NCI-H526 (cell line): ENCODE measurements at places on chromosomes 13 and 19.
A peak's percentile ranks its signal among the peaks of the same experiment; 100 is the strongest.

DNA sequence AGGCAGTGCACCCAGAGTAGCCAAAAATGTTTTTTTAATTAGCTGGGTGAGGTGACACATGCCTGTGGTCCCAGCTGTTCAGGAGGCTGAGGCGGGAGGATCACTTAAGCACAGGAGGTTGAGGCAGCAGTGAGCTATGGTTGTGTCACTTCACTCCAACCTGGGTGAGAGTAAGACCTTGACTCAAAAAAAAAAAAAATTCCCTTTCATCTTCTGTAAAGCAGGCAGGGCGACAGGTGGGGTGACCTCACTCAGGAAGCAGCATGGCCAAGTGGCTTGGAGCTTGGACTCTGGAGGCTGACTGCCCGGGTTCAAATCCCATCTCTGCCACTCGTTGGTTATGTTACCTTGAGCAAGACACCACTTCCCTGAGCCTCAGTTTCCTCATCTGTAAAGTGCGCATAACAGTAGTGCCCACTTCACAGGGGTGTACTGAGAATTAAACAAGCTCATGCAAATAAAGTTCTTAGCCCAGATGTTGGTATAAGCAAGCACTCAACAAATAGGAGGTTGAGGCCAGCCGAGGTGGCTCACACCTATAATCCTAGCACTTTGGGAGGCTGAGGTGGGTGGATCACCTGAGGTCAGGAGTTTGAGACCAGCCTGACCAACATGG, 48.3 kb downstream of the MAP4K1 start:
- no peak for DNase-seq

DNA sequence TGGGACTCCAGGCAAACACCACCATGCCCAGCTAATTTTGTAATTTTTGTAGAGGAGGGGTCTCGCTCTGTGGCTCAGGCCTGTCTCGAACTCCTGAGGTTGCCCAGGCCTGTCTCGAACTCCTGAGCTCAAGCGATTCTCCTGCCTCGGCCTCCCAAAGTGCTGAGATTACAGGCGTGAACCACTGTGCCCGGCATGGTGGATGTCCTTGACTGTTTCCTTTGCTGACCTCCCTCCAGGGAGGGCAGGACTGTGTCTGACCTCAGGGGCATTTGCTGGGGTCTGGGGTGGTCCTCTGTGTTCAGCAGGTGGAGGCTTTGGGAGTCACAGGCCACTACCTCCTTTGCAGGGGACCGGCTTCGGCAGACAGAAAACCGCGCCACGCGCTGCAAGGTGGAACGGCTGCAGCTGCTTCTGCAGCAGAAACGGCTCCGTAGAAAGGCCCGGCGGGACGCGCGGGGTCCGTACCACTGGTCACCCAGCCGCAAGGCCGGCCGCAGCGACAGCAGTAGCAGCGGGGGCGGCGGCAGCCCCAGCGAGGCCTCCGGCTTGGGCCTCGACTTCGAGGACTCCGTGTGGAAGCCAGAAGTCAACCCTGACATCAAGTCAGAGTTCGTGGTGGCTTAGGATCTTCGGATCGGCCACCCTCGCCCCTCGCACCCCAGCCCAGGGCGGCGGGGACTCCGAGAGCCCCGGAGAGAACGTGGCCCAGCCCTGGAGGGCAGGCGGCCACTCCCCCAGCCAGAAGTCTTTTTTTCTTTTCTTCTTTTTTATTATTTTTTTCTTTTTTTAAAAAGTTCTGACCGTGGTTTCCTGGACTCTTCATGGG, 8.5 kb downstream of the MIDN start:
- DNase-seq, result no peak

DNA sequence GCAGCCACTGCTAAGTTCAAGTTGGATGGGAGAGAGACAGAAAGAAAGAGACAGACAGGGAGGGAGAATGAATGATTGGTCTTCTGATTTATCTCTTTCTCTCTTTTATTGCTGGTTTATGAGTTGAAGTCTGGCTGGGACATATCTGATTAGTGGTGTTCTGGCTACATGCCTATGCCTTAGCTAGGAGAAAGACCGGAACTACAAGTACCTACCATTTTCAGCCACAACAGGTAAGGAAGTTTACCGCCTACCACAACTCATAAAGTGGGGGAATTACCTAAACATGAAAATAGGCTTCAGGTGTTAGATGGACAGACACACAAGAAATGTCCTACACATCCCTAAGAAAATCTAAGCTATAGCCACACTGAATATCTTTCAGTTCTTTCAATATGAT, 36.6 kb upstream of the GPC6 start:
- no peak for DNase-seq

DNA sequence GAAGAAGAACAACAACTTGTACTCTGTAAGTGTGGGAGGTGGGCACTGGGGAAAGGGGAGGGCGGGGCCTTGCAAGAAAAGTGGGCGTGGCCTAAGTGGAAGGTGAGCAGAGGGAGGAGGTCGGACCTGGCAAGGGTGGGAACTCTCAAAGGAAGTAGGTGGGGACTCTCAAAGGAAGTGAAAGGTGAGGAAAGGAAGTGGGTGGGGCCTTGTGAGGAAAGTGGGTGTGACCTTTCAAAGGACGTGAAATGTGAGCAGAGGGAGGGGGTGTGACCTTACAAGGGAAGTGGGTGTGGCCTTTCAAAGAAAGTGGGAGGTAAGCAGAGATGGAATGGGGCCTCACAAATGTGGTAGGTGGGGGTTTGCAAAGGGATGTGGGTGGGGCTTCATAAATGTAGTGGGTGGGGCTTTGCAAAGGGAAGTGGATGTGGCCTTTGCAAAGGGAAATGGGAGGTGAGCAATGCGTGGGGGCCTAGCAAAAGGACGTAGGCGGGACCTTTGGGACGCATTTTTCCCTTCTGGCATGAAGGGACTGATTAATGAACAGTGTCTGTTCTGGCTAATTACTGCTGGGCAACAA, 25.9 kb downstream of the ACSBG2 start:
- DNase-seq, result peak; percentile 9

DNA sequence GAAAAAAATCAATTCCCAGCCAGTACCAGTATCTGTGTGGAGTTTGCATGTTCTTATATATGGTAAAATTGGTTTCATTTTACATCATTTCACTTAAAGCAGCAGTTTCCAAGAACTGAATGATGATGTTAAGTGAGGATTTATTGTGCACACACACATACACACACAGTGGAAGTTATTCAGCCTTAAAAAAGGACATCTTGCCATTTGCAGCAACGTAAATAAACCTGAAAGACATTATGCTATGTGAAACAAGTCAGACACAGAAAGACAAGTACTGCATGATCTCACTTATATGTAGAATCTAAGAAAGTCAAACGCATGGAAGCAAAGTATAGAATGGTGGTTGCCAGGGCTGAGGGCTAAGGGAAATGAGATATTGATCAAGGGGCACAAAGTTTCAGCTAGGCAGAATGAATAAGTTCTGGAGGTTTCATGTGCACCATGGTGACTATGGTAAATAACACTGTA, 5.3 kb downstream of the SIGLECL1 start:
- DNase-seq, result no peak

- DNase-seq, result peak; percentile 79
These were observed 92.4 kb downstream of the STK24 start for GRCh38 chr13:98484289-98485219.

DNA sequence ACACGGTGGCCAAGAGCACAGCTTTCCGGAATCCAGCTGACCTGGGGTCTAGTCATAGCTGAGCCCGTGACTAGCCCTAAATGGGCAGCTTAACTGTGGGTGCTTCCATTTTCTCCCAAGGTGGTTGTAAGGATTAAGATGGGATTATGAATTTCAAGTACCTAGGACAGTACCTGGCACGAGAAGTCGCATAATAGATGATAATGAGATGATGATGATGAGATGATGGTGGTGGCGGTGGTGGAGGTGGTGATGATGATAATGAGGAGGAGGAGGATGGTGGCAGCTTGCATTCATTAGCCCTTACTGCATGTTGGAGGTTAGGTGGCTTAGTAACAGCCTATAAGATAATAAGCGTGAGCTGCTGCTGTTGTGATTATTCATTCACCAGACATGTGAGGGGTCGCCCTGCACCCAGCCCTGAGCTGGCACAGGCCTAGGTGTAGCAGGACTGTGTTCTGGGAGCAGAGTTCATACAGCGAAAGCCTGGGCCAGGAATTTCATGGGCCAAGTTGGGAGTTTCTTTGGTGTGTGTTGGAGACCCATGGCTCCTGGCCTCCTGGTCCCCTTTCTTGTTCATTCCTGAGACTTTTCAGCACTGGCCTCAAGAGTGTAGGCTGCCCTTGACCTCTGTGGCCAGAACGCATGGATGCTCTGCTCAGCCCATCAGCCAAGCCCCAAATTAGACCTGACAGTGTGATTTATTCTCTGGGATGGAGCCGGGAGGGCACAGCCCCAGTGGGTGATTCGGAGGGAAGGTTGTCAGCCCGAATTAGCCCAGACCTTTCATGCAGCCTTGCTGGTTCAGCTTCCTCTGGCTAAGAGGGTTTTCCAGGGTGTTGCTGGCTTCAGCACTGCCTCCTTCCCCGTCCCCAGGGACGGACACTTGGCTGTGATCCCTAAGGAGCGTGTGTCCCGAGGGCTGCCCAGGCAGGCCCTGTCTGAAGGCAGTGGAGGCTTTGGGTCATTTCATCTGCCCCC, 128.8 kb downstream of the SIPA1L3 start:
- no peak for DNase-seq

- no peak for DNase-seq
These were observed 30.5 kb downstream of the MTRF1 start for GRCh38 chr13:41232578-41233480.

- DNase-seq, result no peak
These were observed 75.0 kb downstream of the RASA3 start for GRCh38 chr13:114057166-114058050.
